ENCODE measurements at places on chromosomes 2 and 18.

DNA sequence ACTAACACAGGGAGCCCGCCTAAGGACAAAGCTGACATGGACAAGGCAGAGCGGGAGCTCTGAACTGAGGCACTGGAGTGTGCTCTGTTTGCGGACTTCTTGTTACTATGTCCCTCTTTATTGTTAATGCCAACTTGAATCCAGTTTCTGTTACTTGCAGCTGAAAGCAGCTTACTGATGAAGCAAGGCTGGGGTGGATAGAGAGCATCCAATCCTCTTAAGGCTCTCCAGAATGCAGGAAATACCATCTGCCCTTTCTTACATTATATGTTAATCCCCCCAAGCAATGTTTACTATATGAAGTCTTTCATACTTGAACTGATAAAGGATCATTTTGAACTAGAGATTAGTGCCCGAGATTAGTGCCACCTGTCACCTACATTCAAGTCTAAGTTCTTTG, 9.4 kb downstream of the FAM210A start:
- no peak for DNase-seq

DNA sequence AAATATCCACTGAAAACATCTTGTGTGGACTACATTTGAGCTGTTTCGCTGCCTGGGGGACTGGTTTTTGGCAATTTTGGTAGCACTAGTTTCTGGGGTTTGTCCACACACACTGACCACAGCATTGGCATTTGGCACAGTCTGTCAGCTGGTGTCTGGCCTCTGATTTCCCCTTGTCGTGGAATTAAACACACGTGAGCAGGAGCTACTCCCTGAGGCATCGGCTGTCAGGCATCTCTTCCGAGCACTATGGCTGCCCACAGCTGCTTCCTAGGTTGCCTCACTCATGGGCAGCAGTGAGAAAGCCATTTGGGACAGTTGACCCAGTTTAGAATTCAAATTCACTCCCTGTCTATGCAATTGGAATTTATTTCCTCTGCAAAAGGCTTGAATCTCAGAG, 46.8 kb upstream of the FZD5 start:
- DNase-seq, result no peak

GRCh38 chr2:1407950-1408675, 5.2 kb upstream of the TPO start:
- no peak for DNase-seq

- no peak for DNase-seq
These were observed 46.1 kb upstream of the HPCAL1 start for GRCh38 chr2:10256515-10257031.

DNA sequence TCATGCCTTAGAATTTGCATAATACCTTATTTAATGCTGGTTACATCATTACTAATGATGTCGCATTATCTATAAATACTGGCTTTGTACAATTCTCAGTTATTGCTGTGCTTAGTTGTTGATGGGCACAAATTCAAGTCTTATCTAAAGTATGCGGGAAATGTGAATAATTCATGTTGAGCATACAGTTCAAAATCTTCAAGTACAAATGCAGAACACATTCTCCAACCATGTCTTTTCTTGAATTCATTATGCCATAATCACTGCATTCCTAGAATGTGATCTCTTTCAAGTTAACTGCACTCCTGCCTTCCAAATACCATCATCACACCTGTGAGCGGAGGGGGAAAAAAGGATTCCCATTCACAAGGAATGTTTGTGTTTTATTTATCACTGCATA, 337.0 kb downstream of the MBD2 start:
- DNase-seq, result no peak

DNA sequence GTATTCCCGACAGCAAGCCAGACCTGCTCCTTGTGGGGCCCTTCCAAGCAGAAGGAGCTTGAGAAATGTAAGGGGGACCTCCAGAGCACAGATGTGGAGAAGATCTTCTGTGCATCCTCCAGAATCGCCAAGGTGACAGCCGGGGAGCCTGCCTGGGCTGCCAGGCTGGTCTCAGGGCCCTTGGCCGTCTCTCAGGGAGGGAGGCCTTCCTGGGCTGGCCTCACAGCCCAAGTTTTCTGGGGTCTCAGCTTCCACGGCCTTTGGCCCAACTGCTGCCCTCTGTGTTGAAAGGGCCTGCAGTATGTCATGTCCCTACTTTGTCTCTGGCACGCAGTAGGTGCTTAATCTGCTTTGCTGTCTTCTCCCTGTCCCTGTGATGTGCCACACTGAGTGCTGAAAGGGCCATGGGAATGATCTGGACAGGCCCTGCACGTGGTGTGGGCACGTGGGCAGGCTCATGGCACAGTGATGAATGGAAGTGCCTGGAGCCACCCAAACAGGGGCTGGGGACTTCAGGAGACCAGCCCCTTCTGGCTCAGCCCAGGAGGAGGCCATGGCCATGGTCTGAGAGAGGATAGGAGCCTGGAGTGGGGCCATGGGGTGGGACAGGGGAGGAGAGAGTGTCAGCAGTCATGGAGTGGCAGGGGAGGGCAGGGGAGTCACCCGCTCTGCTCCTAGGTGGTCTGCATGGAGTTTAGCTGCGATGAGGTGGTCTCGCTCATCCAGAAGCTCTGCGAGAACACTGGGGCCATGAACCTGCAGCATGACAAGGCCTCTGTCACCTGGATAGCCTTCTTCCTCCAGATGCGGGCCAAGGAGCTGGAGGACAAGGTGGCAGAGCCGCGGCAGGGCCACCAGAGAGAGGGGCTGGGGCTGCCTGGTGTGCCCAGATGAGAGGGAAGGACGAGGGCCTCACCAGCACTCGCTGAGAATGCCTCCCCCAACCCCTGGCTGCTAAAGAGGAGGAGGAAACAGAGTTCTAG, 35.4 kb downstream of the HJURP start:
- DNase-seq, result no peak

GRCh38 chr2:239756790-239757760, 268.1 kb downstream of the NDUFA10 start:
- no peak for DNase-seq

DNA sequence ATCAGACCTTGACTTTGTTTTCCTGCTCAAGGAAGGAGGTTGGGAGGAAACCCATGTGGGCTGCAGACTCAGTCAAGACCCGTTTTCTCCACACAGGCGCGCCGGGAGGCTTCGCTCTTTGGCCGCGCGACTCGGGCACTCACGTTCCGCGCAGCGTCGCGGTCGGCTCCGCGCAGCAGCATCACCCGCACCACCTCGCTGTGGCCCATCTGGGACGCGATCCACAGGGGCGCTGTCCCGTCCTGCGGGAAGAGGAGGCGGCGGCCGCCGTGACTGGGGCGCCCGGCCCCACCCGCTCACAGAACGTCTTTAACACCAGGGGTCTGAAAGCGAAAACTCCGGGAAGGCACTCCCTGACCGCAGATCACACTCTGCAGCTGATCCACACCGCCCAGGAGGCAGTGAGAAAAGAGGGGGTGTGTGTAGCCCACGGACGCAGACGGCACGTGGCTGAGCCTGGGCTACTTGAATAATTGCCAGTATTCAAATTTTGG, 33.1 kb upstream of the NPC1 start:
- DNase-seq, result peak; percentile 24

DNA sequence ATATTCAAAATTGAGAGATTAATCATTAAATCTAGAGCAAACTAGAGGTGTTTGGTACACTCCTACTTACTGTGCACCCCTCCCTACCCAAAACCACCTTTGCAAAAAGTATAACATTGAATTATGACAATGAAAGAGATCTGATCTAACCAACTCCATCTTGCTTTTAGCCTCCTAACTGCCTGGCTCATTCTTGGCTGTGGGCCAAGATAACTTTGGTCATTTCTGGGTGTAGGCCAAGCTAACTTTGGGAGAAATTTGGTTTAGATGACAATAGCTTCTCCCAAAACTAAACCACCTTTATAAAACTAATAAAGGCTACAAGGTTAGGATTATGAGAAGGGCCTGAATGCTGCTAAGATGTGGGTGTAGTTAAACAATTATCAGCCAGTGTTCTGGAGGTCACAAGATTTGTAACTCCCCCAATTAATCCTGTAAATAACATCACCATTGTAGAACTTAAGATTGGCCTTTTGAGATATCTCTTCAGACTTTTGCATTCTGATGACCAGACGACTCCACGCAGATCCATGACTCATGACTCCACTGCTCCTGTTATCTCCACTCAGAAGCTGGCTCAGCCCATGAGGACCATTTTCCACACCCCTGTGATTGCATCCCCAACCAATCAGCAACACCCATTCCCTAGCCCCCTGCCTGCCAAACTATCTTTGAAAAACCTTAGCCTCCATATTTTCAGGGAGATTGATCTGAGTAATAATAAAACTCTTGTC, 160.2 kb downstream of the FBXO15 start:
- no peak for DNase-seq

- no peak for DNase-seq
These were observed 161.5 kb downstream of the SLC39A10 start for GRCh38 chr2:195818526-195818925.

DNA sequence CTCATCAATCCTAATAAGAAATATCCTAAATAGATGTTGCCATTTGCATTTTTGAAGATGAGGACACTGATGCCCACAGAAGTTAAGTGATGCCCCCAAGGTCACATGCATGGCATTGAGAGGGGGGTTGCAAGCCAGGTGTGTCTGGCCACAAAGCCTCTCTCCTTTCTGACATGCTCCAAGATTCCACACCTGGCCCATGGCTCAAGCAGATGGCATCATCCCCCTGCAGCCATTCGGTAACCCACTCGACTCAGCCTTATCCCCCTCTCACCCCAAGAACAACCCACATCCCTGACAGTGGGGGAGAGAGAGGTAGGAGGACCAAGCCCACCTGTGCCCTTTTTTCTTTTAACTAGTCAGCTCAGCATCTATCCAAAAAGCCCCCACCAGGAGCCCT, 16.5 kb upstream of the TEX51 start:
- no peak for DNase-seq

- no peak for DNase-seq
These were observed 61.8 kb upstream of the STK17B start for GRCh38 chr2:196233021-196233804.
